ENCODE measurements at places on chromosomes 5 and 9.
A peak's percentile ranks its signal among the peaks of the same experiment; 100 is the strongest.

- no peak for DNase-seq
Observed at GRCh38 chr5:37520811-37521210, 141.7 kb downstream of the WDR70 start.

- peak; percentile 58 for DNase-seq
Observed at GRCh38 chr9:95572381-95573151, 55.8 kb upstream of the PTCH1 start.

- no peak for DNase-seq
Observed at GRCh38 chr5:98904780-98905179, 24.0 kb downstream of the CHD1 start.

DNA sequence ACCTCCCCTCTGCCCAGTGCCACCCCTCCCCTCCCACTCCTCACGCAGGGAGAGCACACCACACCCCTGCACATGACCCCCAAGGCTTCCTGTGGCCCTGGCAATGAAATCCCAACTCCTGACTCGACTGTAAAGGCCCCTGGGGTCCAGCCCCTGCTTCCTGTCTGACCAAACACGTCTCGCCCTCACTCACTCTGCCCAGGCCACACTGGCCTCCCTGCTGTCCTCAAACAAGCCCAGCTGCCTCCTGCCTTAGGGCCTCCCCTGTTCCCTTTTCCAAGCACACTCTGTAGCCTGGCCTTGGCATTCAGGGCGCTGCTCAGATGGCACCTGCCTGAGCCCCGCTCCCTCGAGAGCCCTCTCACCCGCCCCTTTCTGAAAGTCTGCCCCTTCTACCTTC lies 42.4 kb downstream of the HK3 start:
- no peak for DNase-seq

DNA sequence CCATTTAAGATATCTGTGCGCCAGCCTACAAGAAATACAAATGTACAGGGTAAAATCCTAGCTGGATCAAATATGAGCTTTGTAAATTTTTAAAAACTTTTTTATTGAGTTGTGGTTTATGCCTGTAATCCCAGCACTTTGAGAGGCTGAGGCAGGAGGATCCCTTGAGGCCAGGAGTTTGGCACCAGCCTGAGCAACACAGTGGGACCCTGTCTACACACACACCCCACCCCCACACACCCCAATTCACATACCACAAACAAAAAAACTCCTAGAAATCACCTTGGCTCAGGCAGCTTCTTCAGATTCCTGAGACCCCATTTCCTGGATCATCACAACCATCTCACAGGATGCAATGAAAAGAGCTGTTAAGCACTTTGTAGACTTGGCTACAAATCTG lies 46.4 kb downstream of the CDK7 start:
- no peak for DNase-seq

DNA sequence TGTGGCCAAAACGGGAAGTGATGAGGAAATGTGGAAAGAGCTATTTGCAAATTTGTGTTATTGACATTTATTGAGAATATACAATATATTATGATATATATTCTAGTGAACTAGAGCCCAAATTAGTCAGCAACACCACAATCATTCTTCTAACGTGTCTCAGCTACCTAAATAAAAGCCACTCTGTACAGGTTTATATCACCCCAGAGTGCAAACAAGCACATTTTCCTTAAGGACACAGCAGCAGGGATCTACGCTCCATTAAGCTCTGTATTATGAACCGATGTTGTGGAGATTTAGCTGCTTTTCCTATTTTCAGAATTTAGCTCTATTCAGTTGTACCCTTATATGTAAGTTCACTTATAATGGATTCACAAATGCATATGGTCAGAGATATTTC lies 77.9 kb downstream of the CDH18 start:
- DNase-seq = no peak

- DNase-seq = no peak
Observed at GRCh38 chr5:8865686-8866374, 680.0 kb downstream of the SEMA5A start.

DNA sequence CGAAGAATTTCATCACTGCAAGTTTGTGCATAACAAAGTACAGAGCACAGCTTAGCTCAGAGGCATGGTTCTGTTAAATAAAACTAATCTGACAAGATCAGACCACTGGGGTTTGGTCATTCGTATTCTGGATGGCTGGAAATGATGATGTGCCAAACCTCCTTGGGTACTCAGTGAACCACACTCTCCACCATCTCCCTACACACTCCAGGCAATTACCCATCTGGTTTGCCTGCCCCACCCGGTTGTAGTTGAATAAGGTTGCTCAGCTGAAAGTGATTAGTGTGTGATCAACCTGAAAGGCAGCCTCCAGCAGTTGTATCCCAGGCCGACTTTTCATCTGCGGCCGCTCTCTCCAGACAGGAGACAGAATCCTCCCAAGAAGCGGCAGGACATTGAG lies 371.4 kb downstream of the TLE1 start:
- no peak for DNase-seq

DNA sequence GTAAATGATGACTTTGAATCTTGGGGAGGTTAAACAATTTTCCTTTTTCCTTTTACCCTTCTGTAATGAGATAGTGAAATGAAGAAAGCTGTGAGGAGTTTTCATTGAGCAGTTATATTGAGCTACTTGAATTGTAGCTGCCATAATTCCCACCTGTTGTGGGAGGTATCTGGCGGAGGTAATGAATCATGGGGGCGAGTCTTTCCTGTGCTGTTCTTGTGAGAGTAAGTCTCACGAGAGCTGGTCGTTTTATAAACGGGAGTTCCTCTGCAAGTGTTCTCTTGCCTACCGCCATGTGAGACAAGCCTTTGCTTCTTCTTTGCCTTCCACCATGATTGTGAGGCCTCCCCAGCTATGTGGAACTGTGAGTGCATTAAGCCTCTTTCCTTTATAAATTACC lies 258.4 kb downstream of the FER start:
- DNase-seq = no peak

- no peak for DNase-seq
Observed at GRCh38 chr9:99868845-99869244, 37.6 kb upstream of the STX17 start.

DNA sequence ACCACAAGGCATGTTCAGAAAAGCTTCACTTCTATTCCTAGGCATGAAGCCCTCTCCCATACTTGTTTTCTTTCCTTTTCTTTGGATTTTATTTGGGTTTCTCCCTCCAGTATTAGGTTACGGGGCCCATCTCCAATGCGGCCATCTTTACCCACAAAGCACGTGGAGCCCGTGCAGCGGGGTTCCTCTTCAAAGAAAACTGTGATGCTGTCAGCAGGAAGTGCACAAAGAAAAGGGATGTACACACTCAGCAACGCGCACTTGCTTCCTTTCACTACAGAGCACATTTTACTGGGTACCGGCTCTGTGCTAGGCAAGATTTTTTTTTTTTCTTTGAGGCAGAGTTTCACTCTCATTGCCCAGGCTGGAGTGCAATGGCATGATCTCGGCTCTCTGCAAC lies 106.6 kb downstream of the COL23A1 start:
- DNase-seq = no peak

Measured in fibroblast of the conjunctiva (primary cell).